NCI-H524 treated with DMSO at 0.1 percent for 48 hours (cell line): ENCODE measurements at places on chromosomes 13 and 19.

GRCh38 chr19:16544473-16545231 is 2.4 kb upstream of the CHERP start:
- DNase-seq, result no peak

DNA sequence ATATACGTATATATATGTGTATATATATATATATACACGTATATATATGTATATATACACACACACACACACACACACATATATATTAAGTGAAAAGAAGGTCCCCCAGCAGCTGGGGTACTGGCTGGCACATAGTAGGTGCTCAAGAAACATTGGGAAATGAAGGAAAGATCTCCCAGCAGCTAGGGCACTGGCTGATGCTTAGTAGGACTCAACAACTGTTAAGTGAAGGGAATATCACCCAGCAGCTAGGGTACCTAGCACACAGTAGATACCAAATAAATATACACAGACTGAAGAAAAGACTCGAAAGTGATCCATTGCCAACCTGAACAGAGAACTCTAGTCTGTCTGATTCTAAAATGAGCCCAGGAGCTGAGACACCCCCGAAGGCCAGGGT is 12.2 kb downstream of the PODNL1 start:
- DNase-seq, result no peak

DNA sequence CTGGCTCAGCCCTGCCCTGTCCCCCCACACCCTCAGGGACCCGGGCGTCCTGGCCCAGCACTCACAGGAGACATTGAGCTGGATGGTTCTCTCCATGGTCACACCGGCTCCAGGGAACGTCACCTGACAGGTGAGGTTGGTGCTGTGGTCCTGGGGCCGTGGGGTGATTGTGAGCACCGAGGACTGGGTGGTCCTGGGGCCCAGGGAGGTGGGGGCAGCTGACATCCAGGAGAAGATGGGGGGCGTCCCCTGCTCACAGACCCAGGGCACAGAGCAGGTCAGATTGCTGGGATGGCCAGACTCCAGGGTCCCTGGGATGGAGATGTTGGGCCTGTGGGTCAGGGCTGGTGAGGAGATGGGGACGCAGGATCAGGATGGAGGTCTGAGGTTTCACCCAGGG is 854 bp downstream of the SIGLEC6 start:
- DNase-seq, result no peak

DNA sequence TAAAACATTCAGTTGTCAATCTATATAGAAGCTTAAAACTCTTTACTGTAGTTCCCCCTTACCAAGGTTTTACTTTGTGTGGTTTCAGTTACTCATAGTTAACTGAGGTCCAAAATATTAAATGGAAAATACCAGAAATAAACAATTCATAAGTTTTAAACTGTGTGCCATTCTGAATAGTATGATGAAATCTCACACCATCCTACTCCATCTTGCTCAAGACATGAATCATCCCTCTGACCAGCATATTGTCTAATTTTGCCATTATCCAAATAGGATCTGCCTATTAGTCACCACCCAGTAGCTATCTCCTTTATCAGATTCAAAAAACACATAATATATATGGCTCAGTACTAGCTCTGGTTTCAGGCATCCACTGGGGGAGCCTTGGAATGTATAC is 22.4 kb downstream of the ZNF571 start:
- no peak for DNase-seq

GRCh38 chr19:18802354-18802753 is 11.2 kb upstream of the COMP start:
- peak; percentile 27 for DNase-seq

DNA sequence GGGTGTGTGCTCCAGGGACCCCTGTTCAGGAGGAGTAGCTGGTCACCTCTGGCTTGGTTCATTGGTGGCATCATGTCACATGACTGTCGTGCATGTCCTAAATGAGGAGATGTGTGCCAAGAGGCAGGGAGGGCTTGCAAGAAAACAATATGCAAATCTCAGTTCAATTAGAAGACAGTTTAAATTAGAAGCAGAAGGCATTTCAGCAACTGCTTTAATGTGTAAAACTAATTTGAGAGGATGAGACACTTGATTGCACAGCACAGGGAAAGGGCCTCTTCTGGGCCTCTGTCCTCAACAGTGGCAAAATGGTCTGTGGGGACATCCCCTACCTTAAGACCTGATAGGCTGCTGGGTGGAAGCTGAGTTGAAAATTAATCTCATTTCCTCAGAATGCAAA is 54.6 kb downstream of the SPATA13 start:
- DNase-seq, result no peak

- DNase-seq, result no peak
Observed at GRCh38 chr13:79405501-79405830, 589 bp downstream of the RBM26 start.

DNA sequence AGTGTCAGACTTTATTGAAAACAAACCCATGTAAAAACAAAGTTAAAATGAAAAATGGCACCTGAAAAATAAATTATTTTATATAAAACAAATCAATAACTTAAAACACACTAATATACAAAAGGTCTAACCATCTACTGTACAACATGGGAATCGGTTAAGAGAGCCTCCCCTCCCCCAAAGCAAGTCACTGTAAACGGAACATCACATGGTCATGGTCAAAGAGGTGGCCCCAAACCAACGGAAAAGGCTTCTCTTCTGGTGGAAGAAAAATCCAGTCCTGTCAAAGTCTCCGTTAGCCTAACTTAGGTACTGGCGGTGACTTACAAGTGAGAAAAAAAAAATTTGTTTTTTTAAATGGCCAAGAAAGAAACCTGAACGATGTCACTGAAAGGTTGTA is 15.7 kb upstream of the TIMM44 start:
- DNase-seq, result no peak

DNA sequence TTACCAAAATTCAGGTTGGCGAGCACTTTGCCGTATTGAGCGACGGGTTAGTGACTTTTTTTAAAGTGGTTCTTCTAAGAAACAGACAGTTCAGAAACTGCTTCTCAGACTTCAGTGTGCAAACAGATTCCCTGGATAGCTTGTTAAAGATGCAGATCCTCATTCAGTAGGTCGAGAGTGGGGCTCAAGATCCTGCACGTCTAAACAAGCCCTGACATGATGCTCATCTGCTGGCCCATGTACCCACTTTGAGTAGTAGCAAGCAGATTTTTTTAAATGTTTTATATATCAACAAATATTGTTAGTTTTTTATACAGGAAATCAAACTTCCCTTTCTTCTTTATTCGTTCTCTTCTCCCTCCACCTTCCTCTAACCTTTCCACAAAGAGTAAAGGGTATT is 7.3 kb downstream of the METTL21C start:
- no peak for DNase-seq

DNA sequence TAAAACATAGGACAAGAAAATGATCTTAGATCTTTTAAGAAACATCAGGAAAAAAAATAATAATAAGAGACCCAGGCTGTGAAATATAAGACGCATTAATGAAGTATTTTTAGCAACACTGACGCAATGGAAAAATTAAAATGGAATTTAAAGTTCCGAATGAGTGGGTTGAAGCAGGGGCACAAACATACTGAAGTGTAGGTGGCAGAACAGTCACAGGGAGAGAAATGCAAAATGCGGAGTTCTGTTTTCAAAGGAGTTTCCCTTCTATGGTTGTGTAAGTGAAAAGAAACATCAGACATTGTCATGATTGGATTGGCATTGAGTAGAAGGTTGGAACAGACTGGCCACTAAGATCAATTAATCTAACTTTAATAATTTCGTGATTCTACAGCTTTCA is 159.8 kb downstream of the CYSLTR2 start:
- DNase-seq, result no peak

- DNase-seq, result no peak
Observed at GRCh38 chr19:29410601-29411000, 115.2 kb upstream of the VSTM2B start.

- peak; percentile 20 for DNase-seq
Observed at GRCh38 chr13:72651144-72651543, 76.3 kb downstream of the MZT1 start.

- DNase-seq, result no peak
Observed at GRCh38 chr19:46847528-46847927, 3.1 kb downstream of the AP2S1 start.

DNA sequence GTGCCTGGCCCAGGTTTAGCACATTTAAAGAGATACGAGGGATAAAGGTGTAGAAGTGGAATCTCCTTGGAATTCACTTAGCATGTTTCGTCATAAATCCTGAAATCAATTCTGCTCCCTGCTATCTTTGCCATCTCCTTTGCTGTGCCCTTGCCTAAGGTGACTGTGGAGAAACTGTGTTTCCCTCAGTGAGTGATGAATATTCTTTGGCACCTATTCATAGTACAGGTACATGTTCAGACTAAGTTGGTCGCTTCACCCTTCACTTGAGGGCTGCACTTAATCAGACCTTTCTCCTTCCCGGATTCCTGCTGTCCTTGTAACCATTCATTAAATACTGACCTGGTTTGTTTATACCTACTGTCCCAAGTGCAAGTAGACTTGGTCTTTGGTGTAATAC is 17.8 kb downstream of the PCCA start:
- DNase-seq, result no peak

- DNase-seq, result no peak
Observed at GRCh38 chr19:43468354-43469159, 3.1 kb upstream of the LYPD3 start.

- DNase-seq, result no peak
Observed at GRCh38 chr19:42596391-42597072, 1.8 kb upstream of the CEACAM8 start.

- no peak for DNase-seq
Observed at GRCh38 chr19:497869-498510, 1.7 kb downstream of the MADCAM1 start.

GRCh38 chr13:79966493-79966895 is 374.4 kb downstream of the SPRY2 start:
- no peak for DNase-seq

- DNase-seq, result no peak
Observed at GRCh38 chr19:34468409-34468808, 13.1 kb upstream of the WTIP start.

GRCh38 chr13:27476943-27477703 is 26.8 kb upstream of the MTIF3 start:
- no peak for DNase-seq

DNA sequence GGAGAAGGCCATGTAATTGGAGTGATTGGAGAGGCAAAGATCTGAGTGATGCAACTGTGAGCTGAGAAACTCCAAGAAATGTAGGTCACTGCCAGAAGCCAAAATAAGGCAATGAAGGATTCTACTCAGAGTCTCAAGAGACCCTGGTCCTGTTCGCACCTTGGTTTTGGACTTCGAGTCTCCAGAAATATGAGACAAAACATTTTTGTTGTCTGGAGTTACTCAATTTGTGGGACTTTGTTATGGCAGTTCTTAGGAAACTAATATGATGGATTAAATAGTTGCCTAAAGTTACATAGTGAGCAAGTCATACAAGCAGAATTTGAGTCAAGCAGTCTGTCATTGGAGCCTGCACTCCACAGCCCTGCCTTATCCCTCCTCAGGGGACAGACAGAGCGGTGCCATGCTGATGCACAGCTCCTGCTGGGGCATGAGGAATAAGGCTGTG is 104.2 kb downstream of the ITGBL1 start:
- DNase-seq, result no peak

DNA sequence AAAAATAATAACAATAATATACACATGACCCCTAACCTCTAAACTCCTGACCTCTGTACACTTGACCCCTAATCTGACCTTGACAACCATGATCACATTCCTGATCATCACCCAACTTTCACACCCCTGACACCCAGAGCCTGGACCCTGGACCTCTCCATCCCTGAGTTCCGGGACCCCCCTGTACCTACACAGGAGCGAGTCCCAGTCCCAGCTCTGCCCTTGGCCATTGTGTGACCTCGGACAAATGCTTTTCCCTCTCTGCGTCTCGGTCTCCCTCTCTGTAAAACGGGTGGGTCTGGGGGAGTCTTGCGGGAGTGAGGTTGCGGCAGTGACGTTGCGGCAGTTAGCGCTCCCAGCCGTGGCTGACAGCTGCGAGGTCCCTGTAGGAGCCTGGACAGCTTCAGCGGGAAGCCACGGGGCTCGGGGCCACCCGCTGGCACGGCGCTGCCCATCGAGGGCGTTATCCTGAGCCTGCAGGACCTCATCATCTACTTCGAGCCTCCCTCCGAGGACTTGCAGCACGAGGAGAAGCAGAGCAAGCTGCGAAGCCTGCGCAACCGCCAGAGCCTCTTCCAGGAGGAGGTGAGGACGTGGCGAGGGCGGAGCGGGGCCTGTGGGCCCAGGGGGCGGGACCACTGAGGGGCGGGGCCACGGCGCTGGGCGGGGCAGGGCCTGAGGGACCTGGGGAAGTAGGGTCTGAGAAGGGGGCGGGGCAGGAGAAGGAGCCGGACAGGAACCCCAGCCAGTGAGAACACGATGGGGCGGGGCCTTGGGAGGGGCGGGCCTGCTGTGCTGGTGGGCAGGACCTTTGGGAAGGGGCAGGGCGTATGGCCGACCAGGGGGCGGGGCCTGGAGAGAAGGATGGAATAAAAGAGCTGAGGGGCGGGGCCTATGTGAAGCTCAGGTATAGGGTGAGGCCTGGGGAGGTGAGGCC is 19.2 kb downstream of the RYR1 start:
- no peak for DNase-seq

DNA sequence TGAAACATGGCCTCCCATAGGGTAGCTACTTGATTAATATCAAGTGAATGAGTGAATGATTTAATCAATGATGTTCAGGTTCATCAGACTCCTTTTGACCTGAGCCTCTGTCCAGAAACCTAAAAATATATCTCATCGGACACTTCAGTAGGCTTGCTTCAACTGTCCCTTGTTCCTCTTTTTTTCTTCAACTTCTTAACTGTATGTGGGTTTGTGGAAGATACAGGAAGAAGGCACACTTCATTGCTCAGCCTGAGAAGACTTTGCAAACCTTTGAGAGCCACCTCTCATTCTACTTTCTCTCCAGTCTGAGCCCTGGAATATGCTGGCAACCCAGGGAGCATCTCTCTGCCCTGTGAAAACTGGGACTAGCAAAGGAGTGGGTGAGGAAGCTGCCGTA is 557.0 kb downstream of the FGF9 start:
- no peak for DNase-seq

DNA sequence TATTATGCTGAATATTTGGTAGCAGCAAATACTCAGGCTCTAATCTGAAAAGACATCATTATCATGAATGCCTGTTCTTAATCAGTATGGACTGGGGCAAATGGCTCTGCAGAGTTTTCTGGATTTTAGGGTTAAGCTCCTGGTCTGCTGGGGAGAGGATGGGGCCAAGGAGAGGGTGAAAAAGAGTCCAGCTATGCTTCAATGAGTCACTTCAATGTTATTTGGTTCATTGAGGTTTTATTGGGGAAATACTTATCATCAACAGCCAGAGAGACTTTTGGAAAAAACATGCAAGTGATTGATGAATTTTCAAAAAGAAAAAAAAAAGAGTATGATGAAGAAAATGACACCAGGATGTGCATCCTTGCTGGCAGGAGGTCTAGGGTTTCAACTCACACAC is 278.3 kb downstream of the UQCRFS1 start:
- DNase-seq, result no peak

- DNase-seq, result no peak
Observed at GRCh38 chr19:35136977-35137702, 1.5 kb upstream of the FXYD1 start.

DNA sequence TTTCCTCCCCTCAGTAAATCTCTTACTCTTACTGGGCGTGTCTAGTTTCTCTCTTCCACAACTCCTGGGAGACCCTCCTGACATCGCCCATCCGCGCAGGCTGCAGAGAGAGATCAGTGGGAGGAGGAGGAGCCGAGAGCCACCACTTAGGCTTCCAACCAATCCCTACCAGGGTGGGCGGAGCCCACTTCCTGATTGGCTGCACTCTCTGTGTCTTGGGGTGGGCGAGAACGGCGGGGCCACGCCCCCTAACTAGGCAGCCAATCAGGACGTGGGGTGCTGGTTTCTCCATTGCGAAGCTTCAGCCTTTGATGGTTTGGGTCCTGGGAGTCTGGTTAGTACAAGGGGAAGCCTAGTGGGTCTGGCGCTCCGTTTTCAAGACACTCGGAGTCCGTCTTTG is at the start of gene PMIS2:
Gene PMIS2, plus strand, starts transcription at position 326 of the 400 bp plus-strand sequence. CDS start 87 bp downstream, outside the sequence.
- no peak for DNase-seq
